ENCODE measurements at places on chromosomes 4 and X.

- DNase-seq = no peak
These were observed 113.4 kb downstream of the PACRGL start for GRCh38 chr4:20813700-20814099.

GRCh38 chr4:7160439-7160838, 31.9 kb upstream of the SORCS2 start:
- DNase-seq = no peak

DNA sequence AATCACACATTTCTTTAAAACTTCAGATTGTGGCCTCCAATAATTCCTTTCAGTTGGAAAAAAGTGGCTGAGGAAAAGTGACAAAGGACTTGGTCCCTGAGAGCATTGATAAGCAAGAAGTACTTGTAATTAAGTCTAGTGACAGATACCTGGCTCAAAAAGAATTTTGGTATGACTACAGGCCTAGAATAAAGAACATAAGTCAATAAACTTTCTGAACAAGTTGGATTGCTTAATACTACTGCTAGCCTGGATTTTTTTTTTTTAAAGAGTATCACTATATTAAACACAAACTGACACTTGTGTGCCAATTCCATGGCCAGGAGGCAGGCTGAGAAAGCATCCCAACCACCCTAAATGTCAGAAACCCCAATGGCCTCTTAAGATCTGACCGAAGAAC, 49.3 kb upstream of the PDGFC start:
- no peak for DNase-seq

GRCh38 chrX:130990723-130991122, 67.4 kb upstream of the ARHGAP36 start:
- DNase-seq = no peak

GRCh38 chr4:142045996-142046395, 409.6 kb downstream of the IL15 start:
- no peak for DNase-seq

DNA sequence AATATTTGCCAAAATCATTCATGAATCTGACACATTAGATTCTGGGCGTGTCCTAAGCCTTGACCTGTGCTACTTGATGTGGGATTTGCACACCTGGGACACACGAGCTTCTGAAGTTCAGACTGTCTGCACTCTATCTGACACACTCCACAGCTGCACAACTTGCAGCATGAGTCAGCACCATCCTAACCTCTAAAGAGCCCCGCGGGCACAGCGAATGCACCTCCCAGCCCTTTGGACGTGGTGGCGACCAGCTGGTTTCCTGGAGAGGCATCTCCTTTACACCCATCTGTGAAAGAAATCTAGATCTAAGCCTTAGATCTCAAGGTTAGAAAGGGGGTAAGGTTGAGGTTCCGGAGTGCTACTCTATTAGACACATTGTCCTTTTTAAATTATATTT, 69.2 kb downstream of the SORBS2 start:
- DNase-seq = no peak

DNA sequence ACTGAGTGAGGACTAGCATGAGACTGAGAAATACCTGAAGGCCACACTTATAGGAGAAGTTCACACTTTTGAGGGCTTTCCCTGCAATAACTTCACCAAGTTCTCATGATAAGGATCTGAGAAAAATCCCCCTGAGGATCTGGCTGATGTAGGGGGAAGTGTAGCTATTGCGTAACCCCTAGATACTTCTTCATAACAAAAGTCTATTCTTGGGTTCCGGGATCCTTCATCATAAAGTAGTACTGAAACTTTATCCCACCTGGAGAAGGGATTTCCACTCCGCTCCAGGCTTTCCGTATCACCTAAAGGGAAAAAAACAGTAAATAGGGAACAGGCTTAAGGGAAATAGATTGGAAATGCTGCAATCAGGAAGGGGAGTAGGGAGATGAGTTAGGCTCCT, 13.3 kb downstream of the USP27X start:
- peak; percentile 74 for DNase-seq
